ENCODE measurements at places on chromosomes 5 and 9.

- no peak for DNase-seq
- no peaks in the 10 kb centered on the region for H3K4me1 ChIP-seq
- H3K4me3 ChIP-seq, result no peak overlapping the region
Observed at GRCh38 chr9:84402517-84402916, 62.0 kb upstream of the SLC28A3 start.

DNA sequence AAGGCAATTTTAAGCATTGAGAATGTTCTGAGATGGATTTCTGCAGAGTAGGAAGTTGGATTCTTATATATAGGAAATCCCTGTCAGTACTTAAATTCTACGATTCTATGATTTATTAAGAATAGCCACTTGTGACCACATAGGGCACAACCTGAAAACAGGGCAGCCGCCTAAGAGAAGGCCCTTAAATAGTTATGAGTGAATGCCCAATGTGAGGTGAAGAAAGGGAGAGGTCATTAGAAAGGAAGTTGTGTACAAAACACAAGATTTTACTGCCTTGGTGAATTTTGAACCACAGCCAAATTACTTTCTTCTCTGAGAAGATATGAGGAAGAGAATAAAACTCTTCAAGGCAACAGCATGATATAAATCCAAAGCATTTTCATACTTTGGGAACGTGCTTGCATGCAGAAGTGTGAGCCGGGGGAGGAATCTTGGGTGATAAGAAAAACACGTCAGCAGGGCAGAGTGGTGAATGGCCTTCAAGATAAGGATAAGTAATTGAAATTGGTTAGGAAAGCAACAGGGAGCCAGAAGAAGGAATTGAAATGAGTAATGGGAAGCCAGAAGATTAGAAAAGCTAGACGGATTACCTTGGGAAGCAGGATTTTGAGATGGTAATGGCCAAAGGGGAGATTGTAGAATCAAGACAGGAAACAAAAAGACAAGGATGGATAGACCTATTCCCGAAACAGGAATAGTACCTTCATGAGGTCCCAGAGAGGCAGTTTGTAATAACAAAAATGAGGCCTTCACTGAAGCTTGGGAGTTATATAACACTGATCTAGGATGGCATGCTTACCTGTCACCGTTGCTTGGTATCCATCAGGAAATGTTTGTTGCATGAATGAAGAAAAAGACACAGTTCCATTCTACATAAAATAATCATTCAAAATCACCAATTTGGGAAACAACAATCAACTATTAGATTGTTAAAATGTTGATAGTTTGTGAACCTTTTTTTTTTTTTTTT, 244.3 kb downstream of the PDE4D start:
- H3K27me3 ChIP-seq, result no peaks in the 10 kb centered on the region
- DNase-seq, result no peak
- no peak overlapping the region for H3K4me3 ChIP-seq
- H3K36me3 ChIP-seq, result no peaks in the 10 kb centered on the region
- H3K27ac ChIP-seq, result no peak overlapping the region

DNA sequence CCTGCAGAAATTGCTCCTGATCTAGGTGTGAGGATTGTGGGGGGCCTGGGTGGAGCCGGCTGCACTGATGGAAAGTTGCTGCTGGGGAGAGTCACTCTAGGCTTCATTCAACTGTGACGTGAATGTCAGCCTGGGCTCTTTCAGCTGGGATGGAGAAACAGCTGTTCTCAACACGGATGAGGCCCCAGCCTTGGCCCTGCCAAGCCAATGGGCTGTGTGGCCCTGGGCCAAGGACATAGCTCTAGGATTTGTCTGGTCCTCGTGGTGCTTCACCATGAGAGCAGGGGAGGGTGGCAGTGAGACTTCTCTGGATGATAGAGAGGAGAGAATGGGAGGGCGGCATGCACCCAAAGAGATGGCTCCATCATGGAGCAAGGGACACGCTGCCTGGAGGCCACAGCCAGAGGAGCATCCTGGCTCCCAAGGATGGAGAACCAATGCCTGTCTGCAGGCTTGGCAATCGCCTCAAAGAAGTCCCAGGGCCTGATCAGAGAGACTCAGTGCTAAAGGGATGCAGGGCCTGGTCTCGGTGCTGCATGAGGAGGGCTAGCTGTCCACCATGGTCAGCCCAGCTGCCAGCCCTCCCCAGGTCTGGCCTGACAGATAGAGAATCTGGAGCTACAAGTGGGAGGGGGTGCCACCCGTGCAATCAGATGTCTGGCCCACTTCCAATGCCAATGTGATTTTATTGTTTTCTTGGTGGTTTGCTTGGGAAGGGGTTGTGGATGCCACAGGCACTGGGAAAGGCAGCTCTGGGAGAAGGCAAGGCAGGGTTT, 141.0 kb downstream of the GADD45G start:
- H3K4me3 ChIP-seq, result no peak overlapping the region
- H3K36me3 ChIP-seq, result no peaks in the 10 kb centered on the region
- H3K27me3 ChIP-seq, result no peaks in the 10 kb centered on the region

DNA sequence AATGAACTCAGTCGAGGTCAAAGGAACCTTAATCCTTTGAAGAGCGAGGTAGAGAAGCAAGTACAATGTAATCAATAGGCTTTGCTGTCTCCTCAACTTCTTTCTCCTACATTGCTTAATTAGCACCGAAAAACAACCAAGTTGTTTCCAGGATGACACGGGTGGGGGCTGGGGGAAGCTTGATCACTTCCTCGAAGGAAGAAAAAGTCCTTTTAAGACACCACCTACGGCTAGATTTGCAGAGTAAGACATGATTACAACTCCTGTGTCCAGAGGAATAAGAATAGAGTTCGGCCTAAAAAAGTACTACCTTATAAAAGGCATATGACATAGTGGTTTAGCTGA, 811 bp upstream of the ARRDC3 start:
- H3K4me3 ChIP-seq, result peak overlapping the region; percentile 74
- no peaks in the 10 kb centered on the region for H3K27me3 ChIP-seq
- H3K36me3 ChIP-seq, result no peaks in the 10 kb centered on the region
- DNase-seq, result no peak

- no peak overlapping the region for H3K4me3 ChIP-seq
- no peak for DNase-seq
- no peaks in the 10 kb centered on the region for H3K36me3 ChIP-seq
- H3K27ac ChIP-seq, result no peak overlapping the region
- H3K27me3 ChIP-seq, result no peaks in the 10 kb centered on the region
Observed at GRCh38 chr9:113537229-113537810, 73.8 kb downstream of the RGS3 start.

DNA sequence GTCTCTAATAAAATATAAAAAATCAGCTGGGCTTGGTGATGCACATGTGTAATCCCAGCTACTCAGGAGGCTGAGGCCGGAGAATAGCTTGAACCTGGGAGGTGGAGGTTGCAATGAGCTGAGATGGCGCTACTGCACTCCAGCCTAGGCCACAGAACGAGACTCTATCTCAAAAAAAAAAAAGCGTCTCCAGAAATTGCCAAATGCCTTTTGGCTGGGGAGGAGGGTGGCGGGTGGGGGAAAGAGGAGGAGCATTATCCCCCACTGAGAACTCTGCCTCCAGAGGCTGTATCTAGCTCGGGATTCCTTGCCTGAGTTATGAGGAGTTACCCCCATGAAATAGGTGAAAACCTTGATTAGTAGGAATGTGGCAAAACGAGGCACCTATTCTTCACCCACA, 4.8 kb downstream of the ROPN1L start:
- no peak for DNase-seq
- no peak overlapping the region for H3K27ac ChIP-seq
- no peaks in the 10 kb centered on the region for H3K36me3 ChIP-seq
- H3K4me1 ChIP-seq, result no peaks in the 10 kb centered on the region

DNA sequence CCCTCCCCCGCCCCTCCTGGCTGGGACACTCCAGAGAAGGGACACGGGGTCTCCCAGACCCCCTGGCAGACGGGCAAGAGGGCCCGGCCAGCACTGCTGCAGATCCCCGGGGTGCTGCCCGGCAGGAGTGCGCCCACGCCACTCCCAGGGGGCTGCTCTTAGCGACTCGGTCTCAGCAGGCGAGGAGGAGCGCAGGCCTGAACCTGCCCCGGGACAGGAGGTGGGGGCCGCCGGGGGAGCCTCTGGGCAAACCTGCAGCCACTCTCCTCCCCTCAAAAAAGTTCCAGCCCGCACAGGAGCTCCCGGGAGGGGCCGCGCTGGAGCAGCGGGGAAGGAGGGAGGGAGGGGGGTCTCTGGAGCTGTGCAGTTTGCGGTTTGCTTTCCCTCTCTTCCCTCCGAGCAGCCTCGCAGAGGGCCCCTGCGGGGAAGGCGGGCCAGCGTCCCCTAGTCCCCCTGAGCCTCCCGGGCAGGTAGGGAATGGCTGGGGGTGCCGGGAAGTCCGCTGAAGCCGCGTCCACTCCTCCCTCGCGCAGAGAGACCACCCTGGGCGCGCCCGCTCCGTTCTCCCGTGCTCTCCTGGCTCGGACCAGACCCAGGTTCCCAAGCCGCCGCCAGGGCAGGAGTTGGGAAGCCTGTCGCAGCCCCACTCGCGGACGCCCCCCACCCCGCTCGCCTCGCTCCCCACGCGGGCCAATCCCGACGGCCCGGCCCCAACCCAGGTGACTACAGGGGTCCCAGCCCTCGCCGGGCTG, 44.2 kb downstream of the NACC2 start:
- no peak for DNase-seq
- no peak overlapping the region for H3K27ac ChIP-seq
- H3K4me3 ChIP-seq, result no peak overlapping the region
- H3K36me3 ChIP-seq, result peaks cover 7% of the 10 kb centered on the region
- H3K27me3 ChIP-seq, result no peaks in the 10 kb centered on the region

DNA sequence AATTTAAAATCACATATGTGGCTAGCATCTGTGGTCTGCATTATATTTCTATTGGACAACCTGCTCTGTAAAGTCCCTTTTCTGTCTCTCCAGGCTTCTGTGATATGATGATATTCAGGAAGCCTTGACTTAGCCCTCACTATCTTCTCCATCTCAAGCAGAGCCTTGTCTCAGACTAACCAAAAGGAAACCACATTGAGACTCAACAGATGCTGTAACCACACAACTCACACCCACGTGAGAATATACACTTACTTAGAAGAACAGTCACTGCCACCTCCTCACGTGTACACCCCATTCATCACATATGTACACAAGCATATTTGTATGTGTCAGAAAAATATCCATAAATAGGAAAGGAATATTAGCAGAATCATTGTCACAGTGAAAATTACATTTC, 33.6 kb downstream of the HTR4 start:
- no peak for DNase-seq
- H3K27ac ChIP-seq, result no peak overlapping the region

DNA sequence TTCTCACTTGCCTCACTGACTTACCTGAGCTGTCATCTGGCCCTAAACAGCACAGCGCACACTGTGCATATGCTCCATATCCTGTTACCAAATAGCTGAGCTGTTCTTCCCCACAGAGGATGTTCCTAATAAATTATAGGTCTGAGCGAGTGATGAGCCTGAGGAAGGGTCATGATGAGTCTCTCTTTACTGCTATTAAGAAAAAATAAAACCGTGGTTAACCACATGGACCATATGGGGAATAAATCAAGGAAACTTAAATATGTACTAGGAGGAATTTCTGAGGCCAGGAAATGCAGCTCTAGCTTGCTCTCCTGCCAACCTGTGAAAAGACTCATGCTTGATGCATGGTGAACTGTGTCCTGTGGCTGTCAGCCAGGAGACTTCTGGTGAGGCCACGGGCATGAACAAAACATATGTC, 424.8 kb upstream of the DMAC1 start:
- DNase-seq, result no peak
- no peaks in the 10 kb centered on the region for H3K4me1 ChIP-seq
- H3K36me3 ChIP-seq, result no peaks in the 10 kb centered on the region
- no peak overlapping the region for H3K27ac ChIP-seq
- no peak overlapping the region for H3K4me3 ChIP-seq
- no peaks in the 10 kb centered on the region for H3K27me3 ChIP-seq

DNA sequence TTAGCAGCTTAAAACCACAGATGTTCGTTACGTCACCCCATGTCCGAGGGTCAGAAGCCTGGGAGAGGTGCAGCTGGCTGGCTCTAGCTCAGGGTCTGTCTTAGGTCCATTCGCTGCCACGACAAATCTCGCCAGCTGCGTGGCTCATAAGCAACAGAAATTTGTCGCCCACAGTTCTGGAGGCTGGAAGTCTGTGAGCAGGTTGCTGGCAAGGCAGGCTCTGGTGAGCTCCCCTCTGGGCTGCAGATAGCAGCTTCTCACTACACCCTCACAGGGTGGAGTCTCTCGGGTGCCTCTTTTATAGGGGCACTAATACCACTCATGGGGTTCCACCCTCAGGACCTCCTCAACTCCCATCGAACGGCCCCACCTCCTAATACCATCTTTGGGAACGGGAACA, 40.1 kb upstream of the FCN2 start:
- no peaks in the 10 kb centered on the region for H3K36me3 ChIP-seq
- H3K27ac ChIP-seq, result no peak overlapping the region
- H3K4me3 ChIP-seq, result no peak overlapping the region
- H3K27me3 ChIP-seq, result no peaks in the 10 kb centered on the region
- DNase-seq, result no peak

GRCh38 chr5:166358127-166358830, 1933.2 kb upstream of the WWC1 start:
- no peaks in the 10 kb centered on the region for H3K27me3 ChIP-seq
- no peak for DNase-seq
- no peaks in the 10 kb centered on the region for H3K36me3 ChIP-seq

- DNase-seq, result no peak
- H3K27me3 ChIP-seq, result no peaks in the 10 kb centered on the region
Observed at GRCh38 chr5:177468685-177469628, 4.5 kb downstream of the DBN1 start.

- H3K4me1 ChIP-seq, result no peaks in the 10 kb centered on the region
- no peak overlapping the region for H3K4me3 ChIP-seq
- no peaks in the 10 kb centered on the region for H3K27me3 ChIP-seq
- H3K36me3 ChIP-seq, result no peaks in the 10 kb centered on the region
- H3K27ac ChIP-seq, result no peak overlapping the region
Observed at GRCh38 chr9:71025728-71026127, 95.7 kb downstream of the TRPM3 start.

GRCh38 chr9:115018547-115019435, 88.4 kb upstream of the TNFSF8 start:
- no peaks in the 10 kb centered on the region for H3K27me3 ChIP-seq
- H3K36me3 ChIP-seq, result no peaks in the 10 kb centered on the region
- no peak for DNase-seq
- no peaks in the 10 kb centered on the region for H3K4me1 ChIP-seq

- no peaks in the 10 kb centered on the region for H3K27me3 ChIP-seq
- H3K4me3 ChIP-seq, result no peak overlapping the region
- no peak overlapping the region for H3K27ac ChIP-seq
Observed at GRCh38 chr9:118262191-118262590, 558.0 kb downstream of the TLR4 start.

- no peaks in the 10 kb centered on the region for H3K36me3 ChIP-seq
- no peaks in the 10 kb centered on the region for H3K27me3 ChIP-seq
- H3K4me1 ChIP-seq, result peaks cover 6% of the 10 kb centered on the region
- peak; percentile 76 for DNase-seq
Observed at GRCh38 chr9:21029661-21030060, 1.8 kb downstream of the HACD4 start.

GRCh38 chr9:69283003-69283402, 42.0 kb upstream of the ENTREP1 start:
- H3K36me3 ChIP-seq, result no peaks in the 10 kb centered on the region
- DNase-seq, result no peak
- H3K27me3 ChIP-seq, result no peaks in the 10 kb centered on the region
- peaks cover 8% of the 10 kb centered on the region for H3K4me1 ChIP-seq

Data from thyroid gland (tissue), 4 donors.